Fibroblast of skin of back (primary cell): ENCODE measurements at places on chromosomes 5 and 9.

DNA sequence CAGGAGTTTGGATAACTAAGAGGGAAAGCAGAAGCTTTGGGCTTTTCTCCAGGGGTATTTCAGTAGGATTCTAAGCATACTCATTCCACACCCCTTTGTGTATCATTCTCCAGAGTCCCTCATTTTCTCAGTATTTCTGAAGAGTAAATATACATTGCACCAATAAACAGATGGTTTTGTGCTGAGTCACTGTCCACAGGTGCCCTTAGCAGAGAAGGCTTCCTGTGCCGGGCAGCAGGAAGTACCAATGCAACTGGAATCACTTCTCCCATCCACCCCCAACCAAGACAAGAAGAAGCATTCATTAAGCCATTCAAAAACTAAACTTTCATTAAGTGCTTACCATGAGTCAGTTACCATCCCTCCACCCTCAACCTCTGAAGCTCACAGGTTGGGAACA, 3.6 kb upstream of the CCNJL start:
- no peak for DNase-seq

DNA sequence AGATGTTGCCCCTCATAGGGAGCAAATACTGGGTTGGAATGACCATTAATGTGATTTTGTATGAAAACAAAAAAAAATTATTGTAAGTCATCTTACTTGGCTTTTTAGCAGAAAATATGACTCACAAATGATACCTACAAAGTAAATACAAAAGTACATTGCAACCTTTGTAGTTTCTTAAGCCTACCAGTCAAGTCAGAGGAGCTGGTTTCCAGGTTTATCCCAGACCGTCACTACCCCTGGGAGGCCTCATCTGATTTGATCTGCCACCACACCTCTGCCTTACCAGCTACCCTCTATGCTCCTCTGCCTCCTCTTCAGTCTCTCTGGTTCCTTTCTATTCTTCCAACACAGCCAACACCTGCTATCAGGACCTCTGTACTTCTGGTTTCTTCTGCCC, 349.9 kb upstream of the CCNH start:
- DNase-seq = no peak

GRCh38 chr9:13491138-13491492, 211.6 kb upstream of the MPDZ start:
- DNase-seq = no peak

DNA sequence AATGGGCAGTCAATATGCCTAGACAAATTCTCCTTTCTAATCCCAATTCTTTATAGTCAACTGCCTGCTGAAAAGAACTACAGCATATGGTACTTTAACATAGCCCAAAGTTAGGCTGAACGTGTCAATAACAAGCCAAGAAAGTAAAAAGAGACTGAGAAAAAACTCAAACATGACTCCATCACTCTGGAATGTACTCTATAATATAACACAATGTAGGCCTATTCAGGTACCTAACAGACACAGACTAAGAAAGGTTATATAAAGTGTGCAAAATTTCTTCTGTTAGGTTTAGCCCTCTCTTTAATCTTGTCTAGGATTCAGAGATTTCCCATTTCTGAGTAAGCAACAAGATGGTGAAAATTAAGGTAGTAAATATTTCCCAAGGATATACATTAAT, 209.7 kb upstream of the PRR16 start:
- DNase-seq = peak; percentile 16

GRCh38 chr9:83794051-83794450, 23.5 kb downstream of the GKAP1 start:
- no peak for DNase-seq

DNA sequence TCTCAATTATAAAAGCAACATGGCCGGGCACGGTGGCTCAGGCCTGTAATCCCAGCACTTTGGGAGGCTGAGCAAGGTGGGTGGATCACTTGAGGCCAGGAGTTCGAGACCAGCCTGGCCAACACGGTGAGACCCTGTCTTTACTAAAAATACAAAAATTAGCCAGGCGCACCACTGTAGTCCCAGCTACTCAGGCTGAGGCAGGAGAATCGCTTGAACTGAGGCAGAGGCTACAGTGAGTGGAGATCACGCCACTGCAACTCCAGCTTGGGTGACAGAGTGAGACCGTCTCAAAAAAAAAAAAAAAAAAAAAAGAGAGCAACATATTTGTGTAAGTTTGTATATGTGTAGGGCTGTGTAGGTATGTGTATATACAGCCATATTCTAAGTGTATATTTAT, 7.5 kb downstream of the RPS6 start:
- no peak for DNase-seq

GRCh38 chr9:24672336-24672735, 126.6 kb upstream of the IZUMO3 start:
- DNase-seq = no peak

GRCh38 chr9:114086009-114086408, 7.9 kb upstream of the AMBP start:
- DNase-seq = no peak

- no peak for DNase-seq
Observed at GRCh38 chr5:524234-524972, at the start of gene SLC9A3. TSS of gene SLC9A3 (minus strand) at chr5:524449.

DNA sequence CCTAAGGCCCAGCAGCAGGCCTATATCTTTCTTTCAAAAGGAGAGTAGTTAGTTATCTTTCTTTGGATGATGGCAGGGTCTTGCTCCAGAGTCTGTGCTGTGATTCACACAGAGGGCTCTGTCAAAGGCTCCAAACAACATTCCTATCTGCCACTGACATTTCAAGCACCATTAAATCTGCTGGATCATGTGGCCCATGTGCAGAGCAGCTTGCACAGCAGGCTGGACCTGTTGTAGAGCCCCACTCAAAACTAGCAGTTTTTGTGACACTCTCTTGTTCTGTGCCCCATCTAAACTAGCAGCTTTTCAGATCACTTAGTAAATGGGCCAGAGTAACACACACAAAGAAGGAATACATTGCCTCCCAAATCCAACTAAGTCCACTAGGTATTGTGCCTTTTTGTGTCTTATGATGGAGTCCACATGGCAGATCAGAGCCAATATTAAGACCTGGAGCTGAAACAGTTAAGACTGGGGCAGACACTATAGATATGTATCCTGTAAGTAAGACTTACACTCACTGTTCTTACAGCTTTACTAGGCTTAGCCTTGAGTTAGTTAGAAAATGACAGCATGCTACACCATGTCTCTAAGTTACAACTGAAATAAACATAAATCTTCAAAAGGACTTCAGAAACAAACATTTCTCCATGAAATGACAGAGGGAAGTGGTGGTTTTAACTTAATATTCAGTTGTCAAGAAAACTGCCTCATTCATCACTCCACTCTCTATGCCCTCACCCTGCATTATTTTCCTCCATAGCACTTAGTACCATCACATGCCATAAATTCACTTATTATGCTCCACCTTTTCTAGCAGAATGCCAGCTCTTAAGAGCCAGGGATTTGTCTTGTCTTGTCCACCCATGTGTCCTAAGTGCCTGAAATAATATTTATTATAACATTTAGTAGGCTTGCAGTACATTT, 400.9 kb downstream of the RAB3C start:
- peak; percentile 6 for DNase-seq

- no peak for DNase-seq
Observed at GRCh38 chr5:56837381-56837780, 22.0 kb downstream of the MAP3K1 start.

DNA sequence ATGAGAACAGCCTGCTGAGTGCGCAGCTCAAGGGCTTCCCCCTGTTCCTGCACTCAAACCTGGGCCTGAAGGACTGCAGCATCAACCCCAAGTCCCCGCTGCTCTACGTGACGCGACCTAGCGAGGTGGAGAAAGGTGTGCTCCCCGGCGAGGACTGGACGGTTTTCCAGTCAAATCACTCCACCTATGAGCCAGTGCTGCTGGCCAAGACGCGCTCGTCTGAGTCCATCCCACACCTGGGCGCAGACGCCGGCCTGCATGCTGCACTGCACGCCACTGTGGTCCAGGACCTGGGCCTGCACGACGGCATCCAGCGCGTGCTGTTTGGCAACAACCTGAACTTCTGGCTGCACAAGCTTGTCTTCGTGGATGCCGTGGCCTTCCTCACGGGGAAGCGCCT, 19.9 kb downstream of the NDST1 start:
- no peak for DNase-seq
